ENCODE measurements at places on chromosomes 16 and 17. TPM values are rescaled to one million over a fixed set of nuclear protein-coding genes. Genes with fewer than 3 reads are reported as not detected.

The C17orf78 gene
- total RNA-seq, result not detected

The ALDH3A1 gene
- not detected for total RNA-seq

DNA sequence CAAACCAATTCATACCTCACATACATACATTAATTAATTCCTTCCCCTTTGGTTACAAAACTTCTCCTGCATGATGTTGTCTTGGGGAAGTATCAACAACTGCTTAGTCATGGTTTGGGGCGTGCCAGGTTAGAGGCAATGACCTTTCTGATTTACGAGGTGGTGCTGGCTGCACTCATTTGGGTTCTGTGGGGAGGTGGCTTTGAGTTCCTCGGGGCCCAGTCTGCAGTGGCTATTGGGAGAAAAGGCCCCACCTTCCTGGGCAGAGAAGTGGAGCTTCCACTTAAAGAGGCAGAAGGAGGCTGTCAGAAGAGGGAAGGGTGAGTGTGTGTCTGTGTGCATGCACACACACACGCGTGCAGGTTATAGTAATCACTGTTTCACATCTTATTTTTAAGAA is 10.2 kb upstream of the ETV4 start:
- peaks cover 15% of the 10 kb centered on the region for H3K27me3 ChIP-seq
- H3K4me1 ChIP-seq, result no peaks in the 10 kb centered on the region
- no peak overlapping the region for H3K27ac ChIP-seq
- H3K4me3 ChIP-seq, result no peak overlapping the region

GRCh38 chr17:21209511-21210175 is 4.3 kb downstream of the TMEM11 start:
- H3K27me3 ChIP-seq, result no peaks in the 10 kb centered on the region
- peaks cover 38% of the 10 kb centered on the region for H3K4me1 ChIP-seq
- DNase-seq, result no peak
- no peak overlapping the region for H3K4me3 ChIP-seq
- no peak overlapping the region for H3K27ac ChIP-seq
- H3K36me3 ChIP-seq, result peaks cover 11% of the 10 kb centered on the region

DNA sequence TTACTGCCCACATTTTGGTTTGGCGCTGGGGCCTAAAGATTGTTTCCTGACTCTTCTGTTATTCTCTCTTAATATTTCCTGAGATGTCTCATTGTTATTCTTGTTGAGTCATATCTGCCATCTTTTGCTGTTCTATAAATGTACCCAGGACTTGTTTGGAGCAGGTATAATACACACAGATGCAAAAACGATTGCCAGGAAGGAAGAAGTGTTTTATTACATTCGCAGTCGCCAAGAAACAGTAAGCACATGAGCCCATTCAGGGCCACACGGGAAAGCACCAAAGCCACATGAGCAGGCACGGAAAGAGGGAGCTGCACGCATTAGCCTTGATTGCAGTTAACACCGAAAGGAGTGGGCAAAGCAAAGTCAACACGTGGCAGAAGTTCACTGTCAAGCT is 70.2 kb downstream of the ARHGAP44 start:
- H3K27ac ChIP-seq, result no peak overlapping the region
- H3K27me3 ChIP-seq, result no peaks in the 10 kb centered on the region
- H3K4me3 ChIP-seq, result no peak overlapping the region
- H3K36me3 ChIP-seq, result no peaks in the 10 kb centered on the region

DNA sequence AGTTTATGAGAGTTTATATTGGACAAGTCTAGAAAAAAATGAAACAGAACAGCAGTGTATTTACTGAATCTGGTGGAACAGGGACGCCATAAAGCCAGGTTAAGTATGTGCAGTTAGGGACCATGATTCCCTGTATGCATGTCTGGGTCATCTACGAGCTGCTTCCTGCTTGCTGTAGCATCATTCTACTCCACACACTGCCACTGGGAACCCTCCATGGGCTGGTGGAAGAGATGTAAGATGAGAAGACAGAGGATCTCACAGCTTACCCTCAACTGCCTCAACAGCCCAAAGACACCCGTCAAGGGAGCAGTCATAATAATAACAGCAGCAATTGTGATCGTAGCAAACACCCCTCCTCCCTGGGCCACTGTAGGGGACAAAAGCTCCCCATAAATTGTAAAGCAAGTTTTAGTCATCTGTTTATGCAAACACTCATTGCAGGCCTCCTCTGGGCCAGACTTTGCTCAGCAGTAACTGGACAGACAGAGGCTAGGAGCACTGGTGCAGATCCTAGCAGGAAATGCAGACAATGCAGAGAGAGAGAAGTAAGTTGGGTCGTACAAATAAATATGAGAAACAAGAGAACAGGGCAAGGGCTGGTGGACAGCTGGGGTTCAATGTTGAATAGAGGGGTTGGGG is 188.0 kb downstream of the SOX9 start:
- no peak overlapping the region for H3K4me3 ChIP-seq
- no peaks in the 10 kb centered on the region for H3K4me1 ChIP-seq
- H3K27ac ChIP-seq, result no peak overlapping the region
- DNase-seq, result no peak
- no peaks in the 10 kb centered on the region for H3K36me3 ChIP-seq
- H3K27me3 ChIP-seq, result peaks cover 5% of the 10 kb centered on the region

DNA sequence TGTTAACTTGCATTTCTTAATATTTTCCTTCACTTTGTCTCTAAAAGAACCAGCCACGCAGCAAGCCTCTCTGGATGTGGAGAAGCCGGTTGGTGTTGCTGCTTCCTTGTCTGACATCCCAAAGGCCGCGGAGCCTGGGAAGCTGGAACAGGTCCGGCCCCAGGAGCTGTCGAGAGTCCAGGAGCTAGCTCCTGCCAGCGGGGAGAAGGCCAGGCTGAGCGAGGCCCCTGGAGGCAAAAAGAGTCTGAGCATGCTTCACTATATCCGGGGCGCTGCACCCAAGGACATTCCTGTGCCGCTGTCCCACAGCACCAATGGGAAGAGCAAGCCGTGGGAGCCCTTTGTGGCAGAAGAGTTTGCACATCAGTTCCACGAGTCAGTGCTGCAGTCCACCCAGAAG is 22.8 kb downstream of the GINS2 start:
- no peak overlapping the region for H3K4me3 ChIP-seq
- DNase-seq, result no peak
- no peaks in the 10 kb centered on the region for H3K27me3 ChIP-seq
- H3K4me1 ChIP-seq, result no peaks in the 10 kb centered on the region

DNA sequence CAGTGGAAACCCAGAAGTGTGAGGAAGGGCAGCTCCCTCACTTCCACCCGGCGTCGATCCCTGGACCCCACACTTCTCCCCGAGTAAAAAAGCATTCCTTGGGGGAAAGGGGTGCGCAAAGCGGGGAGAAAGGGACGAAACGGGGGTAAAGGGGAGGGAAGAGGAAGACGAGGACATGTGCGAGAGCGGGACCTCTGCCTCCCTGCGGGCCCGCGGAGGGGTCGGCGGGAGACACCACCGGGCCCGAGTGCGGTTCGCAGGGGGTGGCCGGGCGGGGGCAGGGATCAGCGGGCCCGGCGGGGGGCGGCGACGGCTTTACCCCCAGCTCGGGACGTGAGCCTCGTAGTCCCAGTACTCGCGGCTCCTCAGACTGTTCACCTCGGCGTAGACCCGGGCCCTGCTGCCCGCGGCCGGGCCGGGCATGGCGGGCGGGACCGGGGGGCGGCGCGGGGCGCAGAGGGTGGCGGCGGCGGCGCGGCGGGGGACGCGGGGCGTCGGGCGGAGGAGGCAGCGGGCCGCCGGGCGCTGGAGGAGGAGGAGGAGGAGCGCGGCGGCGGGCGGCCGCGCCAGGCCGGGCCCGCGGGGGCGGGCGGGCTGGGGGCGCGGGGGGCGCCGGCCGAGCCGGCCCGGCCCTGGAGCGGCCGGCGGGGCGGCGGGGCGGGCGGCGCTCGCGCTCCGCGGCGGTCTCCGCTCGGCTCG is 443 bp downstream of the CSNK2A2 start:
- H3K4me1 ChIP-seq, result peaks cover 35% of the 10 kb centered on the region
- H3K27ac ChIP-seq, result peak overlapping the region; percentile 54
- peak overlapping the region; percentile 89 for H3K4me3 ChIP-seq
- peaks cover 28% of the 10 kb centered on the region for H3K36me3 ChIP-seq

Data from activated CD4-positive, alpha-beta memory T cell treated with anti-CD3 and anti-CD28 coated beads for 36 hours (primary cell).